ENCODE measurements at places on chromosomes 5 and 9. TPM values are rescaled to one million over a fixed set of nuclear protein-coding genes. Genes with fewer than 3 reads are reported as not detected.
A peak's percentile ranks its signal among the peaks of the same experiment; 100 is the strongest.

- no peak for DNase-seq
Observed at GRCh38 chr5:131022811-131023497, 142.1 kb downstream of the HINT1 start.

GRCh38 chr5:82320966-82321365 is 42.8 kb upstream of the RPS23 start:
- DNase-seq = no peak

DNA sequence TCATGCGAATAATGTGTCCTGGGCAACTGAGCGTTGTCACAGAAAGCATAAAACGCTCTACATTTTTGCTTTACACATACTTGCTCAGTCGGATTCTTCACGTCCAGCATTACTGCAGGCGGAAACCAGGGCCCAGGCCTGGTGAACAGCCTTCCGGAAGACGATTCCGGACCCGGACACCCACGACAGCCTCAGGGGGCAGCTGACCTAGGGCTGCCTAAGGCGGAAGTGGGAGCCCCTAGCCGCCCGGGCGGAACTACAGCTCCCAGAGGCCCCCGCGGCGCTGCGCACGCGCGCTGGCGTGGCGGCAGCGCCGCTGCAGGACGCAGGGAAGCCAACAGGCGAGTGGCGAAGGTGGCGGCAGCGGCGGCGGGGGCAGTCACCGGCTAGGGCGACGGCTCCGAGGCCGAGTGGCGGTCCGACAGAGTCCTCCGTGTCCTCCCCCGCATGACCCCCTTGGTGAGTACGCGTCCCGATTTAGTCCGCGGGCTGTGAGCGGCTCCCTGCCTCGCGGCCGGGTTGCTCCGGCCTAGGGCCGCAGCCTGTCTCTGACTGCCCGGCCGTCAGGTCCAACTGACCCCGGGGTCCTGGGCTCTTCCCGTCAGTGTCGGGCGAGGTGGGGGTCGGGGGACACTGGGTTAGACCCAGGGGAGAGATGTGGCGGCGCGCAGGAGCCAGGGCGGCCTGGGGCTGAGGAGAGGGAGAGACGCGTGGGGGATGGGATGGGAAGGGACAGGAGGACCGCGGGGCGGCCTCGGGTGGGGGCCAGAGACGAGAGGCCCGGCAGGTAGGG is at the start of gene GAPVD1:
Gene GAPVD1 (plus strand): TSS at position 326 of the 793 bp plus-strand sequence. CDS start 37,096 bp downstream, outside the sequence.
- DNase-seq = peak; percentile 89

DNA sequence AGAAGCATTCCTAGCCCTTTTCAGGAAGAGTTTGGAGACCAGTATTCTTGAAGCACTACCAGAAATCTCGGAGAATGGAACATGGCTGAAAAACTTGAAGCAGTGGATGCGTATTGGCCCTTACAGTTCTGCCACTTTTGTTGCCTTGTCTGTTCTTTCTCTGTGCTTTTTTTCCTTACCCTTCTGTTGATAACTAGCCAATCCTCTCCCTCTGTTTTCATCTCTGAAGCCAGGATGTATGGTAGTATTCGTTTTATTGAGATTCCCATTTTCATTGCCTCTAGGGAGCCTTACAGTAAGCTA is 564 bp upstream of the CCNH start:
- no peak for DNase-seq

- DNase-seq = no peak
Observed at GRCh38 chr9:33375841-33376321, 26.5 kb downstream of the AQP7 start.

DNA sequence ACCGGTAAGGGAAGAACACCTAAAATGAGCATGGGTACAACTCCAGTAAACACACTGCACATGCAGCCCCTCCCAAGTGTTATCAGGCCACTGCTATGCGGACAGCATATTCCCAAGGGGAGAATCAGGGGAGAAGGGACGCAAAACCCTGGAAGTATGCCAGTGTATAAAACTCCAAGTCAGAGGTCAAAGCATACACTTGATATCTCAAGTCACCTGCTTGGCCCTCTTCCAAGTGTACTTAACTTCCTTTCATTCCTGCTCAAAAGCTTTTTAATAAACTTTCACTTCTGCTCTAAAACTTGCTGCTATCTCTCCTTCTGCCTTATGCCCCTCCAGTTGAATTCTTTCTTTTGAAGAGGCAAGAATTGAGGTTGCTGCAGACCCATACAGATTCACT is 408.1 kb downstream of the HTR1A start:
- no peak for DNase-seq

GRCh38 chr5:119357808-119358529 is 2.1 kb downstream of the TNFAIP8 start:
- no peak for DNase-seq

DNA sequence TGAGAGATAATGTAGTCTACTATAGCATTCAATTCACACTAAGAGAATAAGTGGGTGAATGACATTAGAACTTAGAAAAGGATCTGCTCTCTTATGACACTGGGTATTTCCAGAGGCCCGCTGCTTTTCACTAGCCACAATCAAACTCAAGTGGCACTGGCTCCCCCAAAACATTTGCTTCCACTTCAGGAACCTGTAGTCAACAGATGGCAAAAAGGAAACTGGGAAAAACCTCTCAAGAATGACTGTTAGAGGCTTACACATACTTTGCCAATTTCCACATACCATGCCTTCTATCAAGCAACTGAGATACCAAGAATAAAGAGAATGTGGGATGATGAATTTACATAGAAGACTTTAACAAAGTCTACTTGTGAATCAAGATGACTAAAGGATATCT is 11.2 kb downstream of the POC5 start:
- no peak for DNase-seq

DNA sequence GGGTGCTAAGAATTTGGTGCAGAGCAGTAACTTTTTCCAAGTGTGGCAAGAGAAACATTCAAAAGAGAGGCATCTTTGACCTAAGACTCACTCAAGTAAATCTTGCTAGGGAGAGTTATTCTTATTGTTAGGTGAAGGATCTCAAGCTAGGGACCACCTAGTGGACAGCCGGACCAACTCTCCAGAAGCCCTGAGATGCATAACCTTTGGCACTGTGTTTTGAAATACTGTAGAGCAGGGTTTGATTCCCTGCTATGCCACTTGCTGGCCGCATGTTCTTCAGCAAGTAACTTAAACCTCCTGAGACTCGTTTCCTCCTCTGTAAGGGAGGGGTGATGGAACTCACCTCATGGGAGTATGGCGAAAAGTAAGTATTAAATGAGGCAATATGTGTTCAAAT is 336.1 kb upstream of the ADAMTSL1 start:
- DNase-seq = no peak

DNA sequence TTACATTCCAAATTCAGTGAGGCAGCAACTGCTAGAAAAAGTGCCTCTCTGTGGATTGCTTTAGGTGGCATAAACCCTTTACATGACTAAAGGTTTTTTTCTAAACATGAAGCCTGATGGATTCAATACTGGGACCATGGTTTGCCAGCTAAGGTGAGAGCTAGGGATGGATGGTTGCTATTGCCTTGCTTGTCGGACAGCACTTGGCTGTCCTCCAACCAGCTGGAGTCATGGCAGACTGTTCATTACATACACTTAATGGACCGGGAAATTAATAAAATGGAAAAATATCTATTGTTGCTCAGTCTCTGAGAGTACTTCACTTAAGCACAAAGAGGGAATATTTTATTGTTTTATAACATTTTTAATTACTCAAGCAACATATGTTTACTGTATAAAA is 116.9 kb upstream of the TRPC7 start:
- DNase-seq = no peak

DNA sequence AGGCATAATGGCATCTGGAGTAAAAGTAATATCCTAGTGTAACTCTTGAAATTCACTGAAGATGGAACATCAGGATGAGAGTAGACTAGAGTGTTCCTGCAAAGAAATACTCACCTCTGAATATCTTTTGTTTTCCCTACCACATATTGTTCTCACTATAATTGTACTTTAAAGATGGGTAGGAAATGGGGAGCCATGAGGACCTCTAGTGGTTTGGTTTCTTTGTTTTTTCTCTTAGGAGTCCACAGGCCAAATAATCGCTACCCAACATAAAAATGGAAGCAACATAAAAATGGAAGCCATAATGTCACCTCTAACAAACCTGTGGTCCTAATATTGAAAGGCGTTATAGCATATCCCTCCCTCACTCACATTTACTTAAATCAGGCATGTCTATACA is 2375.8 kb downstream of the MAT2B start:
- DNase-seq = no peak

DNA sequence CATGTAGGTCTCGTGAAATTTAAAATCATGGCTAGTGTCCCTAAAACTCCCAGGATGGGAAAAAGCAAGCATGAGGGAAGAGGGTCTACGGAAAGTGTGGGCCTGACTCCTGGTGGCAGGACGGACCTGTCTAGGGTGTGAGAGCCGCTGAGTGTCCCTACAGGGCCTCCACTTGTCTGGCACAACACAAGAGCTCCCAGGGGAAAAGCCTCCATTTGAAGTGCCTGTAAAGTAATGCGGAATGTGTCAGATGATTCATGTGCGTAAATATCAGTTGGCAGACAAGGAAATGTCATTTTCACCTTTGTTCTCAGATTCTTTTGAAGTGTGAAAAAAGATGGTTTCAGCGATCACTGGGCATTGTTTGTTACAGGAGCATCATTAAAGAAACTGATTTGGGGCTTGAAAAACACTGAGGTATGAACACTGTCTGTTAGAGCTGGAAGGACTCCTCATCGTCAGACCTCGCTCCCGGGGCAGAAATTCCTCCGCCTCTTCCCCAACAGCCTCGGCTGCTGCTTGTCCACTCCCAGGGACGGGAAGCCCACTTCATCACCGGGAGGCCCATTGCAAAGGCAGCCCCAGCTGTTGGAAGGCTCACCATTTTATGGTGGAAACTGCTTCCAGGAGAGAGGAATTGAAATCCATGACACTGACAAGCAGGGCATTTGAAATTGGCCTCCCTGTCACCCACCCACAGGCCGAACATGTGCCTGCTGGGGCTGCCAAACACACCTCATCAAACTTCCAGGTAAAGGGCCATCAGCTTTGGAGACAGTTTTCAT is 240.8 kb downstream of the FSTL4 start:
- no peak for DNase-seq

DNA sequence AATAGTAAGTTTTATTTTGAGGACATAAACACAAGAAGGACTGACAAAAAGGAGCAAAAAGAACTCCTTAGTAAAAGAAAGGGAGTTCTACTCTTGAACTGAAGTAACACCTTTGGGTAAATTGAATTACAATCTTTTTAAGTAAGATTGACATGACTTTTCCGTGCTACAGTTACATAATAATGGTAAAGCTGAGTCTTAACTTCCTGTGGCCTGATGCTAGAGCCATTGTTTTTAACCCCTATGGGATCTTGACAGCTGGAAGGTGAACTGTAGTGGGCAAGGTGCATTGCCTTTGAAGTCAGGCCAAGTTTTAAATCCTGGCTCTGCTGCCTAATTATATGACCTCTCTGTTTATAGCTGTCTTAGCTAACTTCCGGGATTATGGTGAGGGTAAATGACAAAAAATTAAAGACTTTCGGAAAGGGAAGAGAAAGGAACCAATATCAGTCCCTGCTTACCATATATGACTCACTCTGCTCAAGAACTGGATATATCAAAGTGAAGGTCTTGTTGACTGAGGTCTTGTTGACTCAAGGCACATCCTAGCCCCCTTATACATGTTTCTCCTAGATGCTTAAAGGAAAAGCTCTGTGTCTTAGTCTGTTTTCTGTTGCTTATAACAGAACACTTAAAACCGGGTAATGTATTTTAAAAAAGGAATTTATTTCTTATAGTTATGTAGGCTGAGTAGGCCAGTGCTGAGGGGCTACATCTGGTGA is 6.8 kb downstream of the HSD17B4 start:
- DNase-seq = no peak

DNA sequence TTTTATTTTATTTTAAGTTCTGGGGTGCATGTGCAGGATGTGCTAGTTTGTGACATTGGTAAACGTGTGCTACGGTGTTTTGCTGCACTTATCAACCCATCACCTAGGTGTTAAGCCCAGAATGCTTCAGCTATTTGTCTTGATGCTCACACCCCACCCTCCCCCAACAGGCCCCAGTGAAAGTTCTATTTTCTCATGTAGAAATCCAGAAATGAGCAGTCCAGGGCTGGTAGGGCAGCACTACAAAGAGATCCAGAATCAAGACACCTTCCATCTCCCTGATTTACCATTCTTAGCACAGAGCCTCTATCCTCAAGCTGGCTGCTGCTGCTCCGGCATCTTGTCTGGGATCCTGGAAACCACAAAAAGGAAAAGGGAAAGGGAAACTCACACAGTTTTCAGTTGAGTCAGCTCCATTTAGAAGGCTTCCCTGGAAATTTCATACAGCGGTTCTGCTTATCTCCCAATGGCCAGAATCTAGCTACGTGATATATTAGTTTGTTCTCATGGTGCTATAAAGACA is 85.4 kb upstream of the SMARCA2 start:
- DNase-seq = no peak

GRCh38 chr5:1516615-1517601 is 6.9 kb downstream of the LPCAT1 start:
- peak; percentile 24 for DNase-seq

Gene FBP2
- not detected for total RNA-seq

Gene SPATA31E1
- not detected for total RNA-seq

Gene SEMA5A
- 33.8 TPM for total RNA-seq
